ENCODE measurements at places on chromosomes 4 and X.

DNA sequence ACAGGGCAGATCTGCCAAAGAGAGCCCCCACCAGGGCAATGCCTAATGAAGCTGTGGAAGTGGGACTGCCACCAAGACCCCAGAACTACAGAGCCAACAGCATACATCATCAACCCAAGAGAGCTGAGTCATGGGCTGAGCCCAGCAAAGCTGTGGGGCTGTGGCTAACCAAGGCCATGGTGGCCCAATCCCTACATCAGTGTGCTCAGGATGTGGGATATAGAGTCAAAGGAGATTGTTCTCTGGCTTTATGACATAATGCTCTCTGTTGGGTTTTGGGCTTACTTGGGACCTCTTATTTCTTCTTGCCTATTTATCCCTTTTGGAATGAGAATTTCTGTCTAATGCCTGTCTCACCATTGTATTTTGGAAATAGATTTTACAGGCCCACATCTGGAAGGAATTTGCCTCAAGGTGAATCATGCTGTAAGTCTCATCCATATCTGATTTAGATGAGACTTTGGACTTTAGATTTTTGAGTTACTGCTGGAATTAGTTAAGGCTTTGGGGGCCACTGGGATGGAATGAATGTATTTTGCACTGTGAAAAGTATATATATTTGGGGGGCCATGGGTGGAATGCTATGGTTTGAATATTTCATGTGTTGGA lies 5.4 kb upstream of the PRDM5 start:
- DNase-seq: no peak

- DNase-seq: no peak
Observed at GRCh38 chr4:44842531-44842930, 116.2 kb upstream of the GNPDA2 start.

GRCh38 chr4:36651253-36651652 lies 369.8 kb downstream of the DTHD1 start:
- DNase-seq: no peak

DNA sequence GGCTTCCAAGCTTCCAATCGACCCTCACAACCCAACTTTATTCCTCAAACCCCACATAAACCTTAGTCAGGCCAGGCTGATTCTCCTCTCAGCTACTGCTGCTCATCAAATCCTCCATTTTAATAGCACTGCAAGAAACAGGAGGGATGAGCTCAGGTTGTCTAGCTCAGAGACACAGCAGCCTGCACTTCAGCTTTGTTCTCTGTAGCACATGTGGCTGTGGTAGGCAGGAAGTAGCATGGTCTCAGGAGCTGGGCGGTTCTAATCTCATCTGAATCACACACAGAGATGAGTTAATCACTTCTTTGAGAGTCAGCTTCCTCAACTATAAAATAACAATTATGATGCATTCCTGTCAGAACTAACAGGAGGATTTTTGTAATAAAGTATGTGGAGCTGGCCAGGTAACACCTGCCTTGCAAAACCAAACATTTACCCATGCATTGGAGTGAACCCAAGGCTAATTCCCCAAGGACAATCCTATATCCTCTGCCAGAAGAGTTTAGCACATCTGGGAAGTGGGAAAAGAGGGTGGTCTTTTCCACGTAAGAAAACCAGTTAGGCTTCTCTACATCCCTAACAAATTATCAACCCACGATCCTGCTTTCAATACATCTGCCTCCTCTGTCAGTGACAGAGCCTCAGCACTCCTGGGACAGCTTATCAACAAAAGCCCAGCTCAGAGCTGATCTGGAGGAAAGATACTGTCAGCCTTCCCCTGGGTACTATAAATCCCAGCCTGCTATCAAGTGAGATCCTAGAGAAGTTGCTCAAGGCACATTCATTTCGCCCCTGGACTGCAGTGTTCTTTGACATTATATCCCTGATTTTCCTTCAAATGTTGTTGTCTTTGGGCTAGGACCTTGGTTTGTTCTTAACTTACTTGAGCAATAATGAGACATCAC lies 32.8 kb downstream of the ELOVL6 start:
- peak; percentile 23 for DNase-seq

- no peak for DNase-seq
Observed at GRCh38 chrX:54280466-54280865, 77.4 kb downstream of the WNK3 start.

DNA sequence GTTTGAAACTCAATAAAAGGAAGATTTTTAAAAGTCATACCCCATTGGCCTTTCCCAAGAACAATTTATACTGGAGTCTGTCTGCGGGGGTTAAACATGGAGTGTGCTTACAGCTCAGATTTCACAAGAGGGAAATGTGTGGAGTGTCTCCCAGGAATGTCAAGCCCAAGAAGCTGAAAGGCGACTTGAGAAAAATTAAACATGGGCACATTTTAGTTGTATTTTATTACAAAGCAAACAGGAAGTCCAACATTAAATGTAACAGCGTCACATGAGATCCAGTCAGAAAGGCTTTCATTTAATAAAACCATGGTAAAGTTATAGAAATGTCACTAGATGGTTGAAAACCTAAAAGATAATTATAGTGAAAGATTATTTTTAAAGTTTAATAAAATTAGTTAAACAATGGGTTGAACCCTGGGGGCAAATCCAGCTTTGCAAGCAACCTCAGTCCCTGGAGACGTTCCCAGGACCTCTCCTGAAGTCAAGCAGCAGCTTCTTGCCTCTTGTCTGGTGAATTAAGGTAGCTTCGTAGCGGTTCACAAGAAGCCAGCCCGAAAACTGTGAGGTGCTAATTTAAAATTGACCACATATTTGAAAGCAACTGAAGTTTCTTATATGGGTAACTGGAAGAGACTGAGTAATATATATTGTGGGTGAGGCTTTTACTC lies 168.4 kb upstream of the EDNRA start:
- DNase-seq: no peak

DNA sequence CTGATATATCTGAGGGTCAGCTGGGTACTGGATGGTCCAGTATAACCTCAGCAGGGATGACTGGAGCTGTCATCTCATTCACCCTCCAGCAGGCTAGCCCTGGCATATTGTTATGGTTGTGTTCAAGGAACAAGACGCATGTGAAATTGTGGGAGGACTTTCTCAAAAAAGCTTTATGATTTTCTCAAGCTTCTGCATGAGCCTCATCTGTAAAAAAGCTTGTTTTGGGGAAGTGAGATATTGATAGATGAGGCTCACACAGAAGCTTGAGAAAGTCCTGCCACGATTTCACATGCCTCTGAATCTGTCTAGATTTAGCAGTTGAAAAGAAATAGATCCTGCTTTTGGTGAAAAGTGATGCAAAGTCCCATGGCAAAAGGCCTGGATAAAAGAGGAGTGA lies 93.4 kb downstream of the SPCS3 start:
- no peak for DNase-seq

- no peak for DNase-seq
Observed at GRCh38 chr4:169334335-169334734, 63.6 kb upstream of the SH3RF1 start.

DNA sequence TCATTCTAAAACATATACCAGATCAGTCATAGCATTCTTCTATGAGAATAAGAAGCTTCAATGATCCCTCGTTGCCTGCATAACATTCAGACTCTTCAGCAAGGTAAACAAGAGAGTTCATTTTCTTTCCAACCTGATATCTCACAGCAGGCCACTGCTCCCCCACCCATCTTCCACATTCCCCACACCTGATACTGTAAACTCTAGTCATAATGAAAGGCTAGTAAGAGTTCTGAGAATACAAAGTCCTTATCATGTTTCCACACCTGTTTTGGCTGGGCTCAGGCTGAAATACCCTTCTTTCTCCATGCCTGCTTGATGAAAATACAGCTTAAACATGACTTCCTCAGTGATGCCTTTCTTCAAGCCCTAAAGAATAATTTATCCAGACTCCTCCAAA lies 2.3 kb upstream of the AASDH start:
- no peak for DNase-seq

DNA sequence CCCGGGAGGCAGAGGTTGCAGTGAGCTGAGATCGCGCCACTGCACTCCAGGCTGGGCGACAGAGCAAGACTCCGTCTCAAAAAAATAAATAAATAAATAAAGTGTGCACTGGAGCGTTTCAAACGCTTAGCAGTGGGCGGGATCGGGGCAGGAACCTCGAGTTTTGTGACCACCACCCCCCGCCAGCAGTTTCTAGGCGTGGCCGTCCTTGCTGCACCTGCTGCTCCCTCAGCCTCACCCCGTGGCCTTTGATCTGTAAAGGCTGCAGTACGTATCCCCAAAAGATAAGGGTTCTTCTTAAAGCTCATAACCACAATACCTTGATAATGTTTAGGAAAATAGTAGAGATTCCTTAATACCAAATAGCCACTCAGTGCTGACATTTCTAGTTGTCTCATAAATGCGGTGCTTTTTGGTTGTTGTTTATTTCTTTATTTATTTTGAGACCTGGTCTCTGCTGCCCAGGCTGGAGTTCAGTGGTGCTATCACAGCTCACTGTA lies 33.2 kb downstream of the PCGF3 start:
- DNase-seq: no peak

- peak; percentile 44 for DNase-seq
Observed at GRCh38 chr4:83109480-83110222, 4.9 kb downstream of the PLAC8 start.

DNA sequence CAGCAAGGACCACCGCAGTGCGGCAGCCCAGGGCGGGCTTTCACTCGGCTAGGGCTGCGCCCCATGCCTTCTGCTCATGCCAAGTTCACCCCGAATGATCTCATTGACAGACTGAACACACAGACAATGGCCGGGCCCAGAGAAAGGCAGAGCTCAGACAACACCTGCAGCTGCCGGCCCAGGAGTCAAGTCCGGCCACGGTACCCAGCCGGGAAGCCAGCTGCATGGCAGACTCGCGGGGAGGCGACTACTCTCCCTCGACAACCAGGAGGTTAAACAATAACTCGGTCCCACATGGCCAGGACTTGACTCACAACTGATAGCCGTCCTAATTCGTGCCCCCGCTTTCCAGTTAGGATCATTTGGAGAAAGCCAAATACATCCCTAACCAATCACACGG lies 50.4 kb downstream of the ABLIM2 start:
- no peak for DNase-seq

DNA sequence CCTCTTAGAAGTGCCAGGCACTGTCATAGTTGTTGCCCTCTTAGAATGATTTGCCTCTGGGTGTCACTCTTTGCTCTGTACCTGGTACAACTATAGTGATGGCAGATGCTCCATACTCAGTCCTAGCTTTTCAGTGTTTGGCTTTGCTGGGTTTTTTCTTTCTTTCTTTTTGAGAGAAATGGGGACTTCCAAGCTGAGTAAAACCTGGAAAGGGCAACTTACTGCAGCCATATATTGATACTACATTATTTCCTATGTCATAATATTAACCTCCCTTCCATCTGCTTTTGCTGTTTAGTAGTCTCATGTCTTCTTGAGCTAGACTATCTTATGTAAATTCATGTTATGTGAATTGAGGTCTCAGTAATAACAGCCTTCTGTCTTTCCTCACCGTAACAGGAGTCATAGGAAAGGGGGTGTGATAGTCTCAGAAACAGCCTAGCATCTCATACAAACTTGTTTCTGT lies 49.0 kb downstream of the NIPAL1 start:
- no peak for DNase-seq

DNA sequence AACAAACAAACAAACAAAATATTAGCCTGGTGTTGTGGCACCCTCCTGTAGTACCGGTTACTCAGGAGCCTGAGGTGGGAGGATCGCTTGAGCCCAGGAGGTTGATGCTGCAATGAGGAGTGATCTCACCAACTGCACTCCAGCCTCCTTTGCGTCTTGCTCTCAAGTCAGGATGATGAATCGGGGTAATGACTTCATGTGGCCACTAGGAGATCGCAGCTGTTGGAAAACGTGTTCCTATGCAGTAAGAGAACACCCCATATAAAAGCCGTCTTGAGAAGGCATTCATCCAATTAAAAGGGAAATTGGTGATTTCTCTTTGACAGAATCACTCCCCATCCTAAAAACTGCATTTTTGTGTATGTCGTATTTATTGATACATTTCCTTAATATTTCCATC lies 6.9 kb downstream of the CCNB3 start:
- DNase-seq: no peak

GRCh38 chr4:74311696-74312313 lies 3.5 kb downstream of the EPGN start:
- no peak for DNase-seq

GRCh38 chr4:52825460-52826090 lies 36.5 kb upstream of the RASL11B start:
- DNase-seq: no peak

GRCh38 chr4:105145903-105146275 lies 787 bp upstream of the TET2 start:
- no peak for DNase-seq

DNA sequence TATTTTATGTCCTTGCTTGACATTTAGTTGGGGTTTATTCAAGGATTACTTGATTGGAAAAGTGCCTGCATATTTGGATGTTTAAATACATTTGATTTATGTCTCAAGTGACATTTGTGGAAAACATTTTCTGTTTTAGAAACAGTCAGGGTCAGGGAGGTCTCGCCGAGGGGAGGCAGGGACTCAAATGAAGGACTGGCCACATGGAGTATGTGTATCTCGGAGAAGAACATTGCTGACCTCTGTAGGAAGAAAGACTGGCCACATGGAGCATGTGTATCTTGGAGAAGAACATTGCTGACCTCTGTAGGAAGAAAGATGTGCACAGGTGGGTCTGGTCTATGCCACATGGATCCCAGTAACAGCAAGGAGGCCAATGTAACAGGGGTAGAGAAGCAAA lies 233.6 kb downstream of the TRIML1 start:
- DNase-seq: no peak

- DNase-seq: no peak
Observed at GRCh38 chrX:23514082-23514481, 153.2 kb upstream of the PRDX4 start.

DNA sequence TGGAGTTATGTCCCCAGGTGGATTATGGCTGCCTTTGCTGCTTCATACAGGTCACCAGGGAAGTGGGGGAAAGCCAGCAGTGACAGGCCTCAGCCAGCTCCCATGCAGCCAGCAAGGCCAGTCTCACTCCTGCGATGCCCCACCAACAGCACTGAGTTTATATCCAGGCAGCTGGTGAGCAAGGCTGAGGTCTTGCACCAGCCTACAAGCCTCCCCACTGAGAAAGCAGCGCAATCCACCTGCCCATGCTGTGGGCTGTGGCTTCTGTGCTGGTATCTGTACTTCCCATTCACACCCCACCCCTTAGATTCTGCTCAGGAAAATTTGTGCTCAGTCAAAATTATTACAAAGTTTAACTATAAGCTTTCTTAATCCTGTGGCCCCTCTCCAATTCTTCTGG lies 153.5 kb downstream of the HHIP start:
- DNase-seq: no peak

DNA sequence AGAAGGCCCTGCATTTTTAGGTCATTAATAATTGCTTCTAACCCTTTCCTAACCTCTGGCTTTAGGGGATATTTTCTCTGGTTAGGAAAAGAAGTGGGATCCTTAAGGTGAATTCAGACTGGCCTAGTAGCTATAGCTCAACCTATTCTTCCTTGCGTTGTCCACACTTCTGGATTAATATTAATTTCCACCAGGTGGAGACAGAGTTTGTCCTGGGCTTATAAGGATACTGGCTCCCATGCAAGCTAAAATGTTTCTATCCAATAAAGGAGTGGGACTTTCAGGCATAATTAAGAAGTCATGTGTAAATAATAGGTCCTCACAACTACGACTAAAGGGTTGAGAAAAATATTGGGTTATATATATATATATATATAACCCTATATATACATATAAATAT lies 860.0 kb upstream of the POU3F4 start:
- no peak for DNase-seq
